ENCODE measurements at places on chromosomes 1 and 21. TPM values are rescaled to one million over a fixed set of nuclear protein-coding genes. Genes with fewer than 3 reads are reported as not detected.

Gene PBX1
- total RNA-seq, result 56.2 TPM

Gene SSU72
- 118 TPM for total RNA-seq

Gene ST6GALNAC5
- total RNA-seq, result 1.5 TPM

GRCh38 chr1:21956720-21957552, 19.8 kb upstream of the HSPG2 start:
- DNase-seq, result peak; percentile 77

DNA sequence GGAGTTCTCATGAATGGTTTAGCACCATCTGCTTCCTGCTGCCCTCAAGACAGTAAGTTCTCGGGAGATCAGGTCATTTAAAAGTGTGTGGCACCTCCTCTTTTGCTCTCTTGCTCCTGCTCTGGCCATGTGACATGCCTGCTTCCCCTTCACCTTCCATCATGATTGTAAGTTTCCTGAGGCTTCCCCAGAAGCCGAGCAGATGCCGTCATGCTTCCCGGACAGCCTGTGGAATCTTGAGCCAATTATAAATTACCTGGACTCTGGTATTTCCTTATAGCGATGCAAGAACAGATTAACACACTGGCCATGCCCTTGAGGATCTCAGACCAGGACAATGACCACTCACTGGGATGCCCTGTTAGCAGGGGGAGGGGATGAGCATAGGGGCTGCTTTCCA, 212.3 kb downstream of the MATN1 start:
- no peak for DNase-seq

- no peak for DNase-seq
Measured at GRCh38 chr1:183880531-183881243, 75.8 kb downstream of the RGL1 start.

Gene PTPRF
- total RNA-seq, result 514 TPM

Gene SOAT1
- total RNA-seq, result 29.5 TPM

DNA sequence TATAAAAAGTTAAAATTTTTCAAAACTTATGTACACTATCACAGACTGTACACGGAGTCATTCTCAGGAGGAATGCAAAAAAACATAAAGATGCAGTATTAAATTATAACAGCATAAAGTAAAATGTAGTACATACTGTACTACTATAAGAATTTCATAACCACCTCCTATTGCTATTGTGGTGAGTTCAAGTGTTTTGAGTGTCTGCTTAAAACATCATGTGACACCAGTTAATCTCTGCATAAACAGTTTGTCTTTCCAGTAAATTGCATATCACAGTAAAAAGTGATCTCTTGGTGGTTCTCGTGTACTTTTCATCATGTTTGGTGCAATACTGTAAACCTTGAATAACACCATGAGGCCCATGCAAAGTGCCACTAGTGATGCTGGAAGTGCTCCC, 45.2 kb downstream of the SDCCAG8 start:
- DNase-seq, result no peak

DNA sequence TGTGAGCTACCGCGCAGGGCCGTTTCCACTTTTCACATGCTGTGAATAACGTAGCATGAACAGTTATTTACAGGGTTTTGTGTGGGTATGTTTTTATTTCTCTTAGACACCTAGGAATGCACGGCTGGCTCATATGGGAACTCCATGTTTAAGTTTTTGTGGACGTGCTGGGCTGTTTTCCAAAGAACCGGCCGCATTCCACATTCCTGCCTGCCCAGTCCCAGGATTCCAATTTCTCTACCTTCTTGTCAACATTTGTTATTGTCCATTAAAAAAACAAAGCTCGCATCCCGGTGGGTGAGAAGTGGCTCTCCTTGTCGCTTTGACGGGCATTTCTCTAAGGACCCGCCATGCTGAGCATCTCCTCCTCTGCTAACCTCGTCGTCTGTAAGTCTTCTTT, 47.1 kb upstream of the LRRC3 start:
- no peak for DNase-seq

DNA sequence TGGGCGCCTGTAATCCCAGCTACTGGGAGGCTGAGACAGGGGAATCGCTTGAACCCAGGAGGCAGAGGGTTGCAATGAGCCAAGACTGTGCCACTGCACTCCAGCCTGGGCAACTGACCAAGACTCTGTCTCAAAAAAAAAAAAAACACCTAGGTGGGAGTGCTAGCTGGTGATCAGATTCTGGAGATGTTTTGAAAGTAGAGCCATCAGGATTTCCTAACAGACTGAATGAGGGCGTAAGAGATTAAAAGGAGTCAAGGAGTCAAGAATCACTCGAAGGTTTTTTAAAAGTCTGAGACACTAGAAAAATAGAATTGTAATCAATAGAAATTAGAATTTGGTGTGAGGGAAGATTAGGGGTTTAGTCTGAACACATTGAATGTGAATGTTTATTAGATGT, 73.8 kb downstream of the HSF2BP start:
- DNase-seq, result no peak
